ENCODE measurements at places on chromosomes 11 and 22.
A peak's percentile ranks its signal among the peaks of the same experiment; 100 is the strongest.

- no peak for DNase-seq
Observed at GRCh38 chr11:76107971-76108370, 98.3 kb downstream of the WNT11 start.

GRCh38 chr11:86978247-86978646 lies 23.1 kb upstream of the FZD4 start:
- DNase-seq, result no peak

DNA sequence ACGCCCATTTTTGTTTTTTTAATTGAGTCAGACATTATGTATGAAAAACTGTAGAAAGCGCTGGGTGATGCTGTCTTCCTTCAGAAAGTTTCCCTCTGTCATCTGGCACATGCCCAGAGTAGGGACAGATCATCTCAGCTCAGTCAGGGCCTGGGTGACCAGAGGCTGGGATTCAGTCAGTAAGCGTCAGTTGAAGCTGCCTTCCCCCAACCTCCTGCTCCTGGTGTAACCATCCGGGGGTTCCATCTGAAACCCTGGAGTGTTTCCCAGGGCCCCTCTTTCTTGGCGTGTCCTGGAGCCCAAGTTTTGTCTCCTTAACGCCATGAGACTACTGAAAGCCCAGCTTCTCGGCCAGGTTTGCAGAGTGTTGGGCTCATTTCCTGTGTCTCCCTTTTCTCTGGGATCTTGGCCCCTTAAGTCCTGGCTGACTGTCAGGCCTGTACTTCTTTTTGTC lies 10.7 kb downstream of the PPFIA1 start:
- peak; percentile 60 for DNase-seq

DNA sequence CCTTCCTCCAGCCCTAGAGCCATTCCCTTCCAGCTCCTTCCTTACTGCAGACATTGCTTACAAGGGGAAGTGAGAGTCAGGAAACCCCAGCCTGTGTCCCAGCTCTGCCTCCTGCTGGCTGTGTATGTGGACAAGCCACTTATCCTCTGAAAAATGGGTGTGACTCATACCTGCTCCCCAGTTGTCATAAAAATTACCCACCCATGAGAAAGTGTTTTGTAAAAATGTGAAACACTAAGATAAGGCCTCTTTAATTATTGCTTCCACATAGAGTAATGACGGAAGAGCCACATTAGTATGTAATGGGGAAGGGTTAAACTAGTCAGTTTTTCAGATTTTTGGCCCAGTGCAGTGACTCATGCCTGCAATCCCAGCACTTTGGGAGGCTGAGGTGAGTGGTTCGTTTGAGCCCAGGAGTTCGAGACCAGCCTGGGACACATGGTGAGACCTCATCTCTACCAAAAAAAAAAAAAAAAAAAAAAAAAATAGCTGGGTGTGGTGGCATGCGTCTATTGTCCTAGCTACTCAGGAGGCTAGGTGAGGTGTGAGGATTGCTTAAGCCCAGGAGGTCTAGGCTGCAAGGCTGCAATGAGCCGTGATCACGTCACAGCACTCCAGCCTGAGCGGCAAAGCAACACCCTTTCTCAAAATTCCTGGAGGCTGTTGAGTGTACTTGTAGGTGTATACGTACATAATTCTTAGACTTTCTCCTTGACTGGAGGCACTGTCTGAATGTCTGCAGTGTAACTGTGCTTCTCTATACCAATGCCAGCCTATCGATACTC lies 84.9 kb downstream of the CTTN start:
- peak; percentile 63 for DNase-seq

DNA sequence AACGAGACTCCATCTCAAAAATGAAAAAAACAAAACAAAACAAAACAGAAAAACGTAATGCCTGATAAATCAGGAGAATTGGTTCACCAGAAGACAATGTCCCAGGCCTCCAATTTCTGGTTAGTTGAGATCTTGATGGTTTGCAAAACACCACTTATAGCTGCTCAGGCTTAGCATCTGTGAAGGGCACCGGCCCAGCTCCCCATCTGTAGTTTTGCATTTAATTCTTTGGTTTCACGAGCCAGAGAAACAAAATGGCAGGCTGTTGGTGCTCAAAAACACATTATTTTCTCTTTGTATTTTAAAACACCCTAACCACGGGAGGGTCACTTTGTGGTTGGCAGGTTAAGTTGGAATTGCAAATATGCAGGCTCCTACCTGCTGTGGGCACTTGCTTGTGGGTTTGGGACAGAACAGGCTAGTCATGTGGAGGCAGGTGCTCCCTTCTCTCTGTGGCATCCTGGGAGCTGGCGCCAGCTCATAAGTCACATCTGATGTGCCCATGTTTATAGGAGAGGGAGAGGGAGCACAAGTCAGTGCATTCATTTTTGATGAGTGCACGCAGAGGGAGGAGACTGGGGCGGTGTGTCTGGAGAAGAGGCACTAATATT lies 145.9 kb downstream of the CEP164 start:
- DNase-seq, result no peak

- DNase-seq, result peak; percentile 93
Observed at GRCh38 chr11:131889146-131889577, 518.7 kb downstream of the NTM start.

DNA sequence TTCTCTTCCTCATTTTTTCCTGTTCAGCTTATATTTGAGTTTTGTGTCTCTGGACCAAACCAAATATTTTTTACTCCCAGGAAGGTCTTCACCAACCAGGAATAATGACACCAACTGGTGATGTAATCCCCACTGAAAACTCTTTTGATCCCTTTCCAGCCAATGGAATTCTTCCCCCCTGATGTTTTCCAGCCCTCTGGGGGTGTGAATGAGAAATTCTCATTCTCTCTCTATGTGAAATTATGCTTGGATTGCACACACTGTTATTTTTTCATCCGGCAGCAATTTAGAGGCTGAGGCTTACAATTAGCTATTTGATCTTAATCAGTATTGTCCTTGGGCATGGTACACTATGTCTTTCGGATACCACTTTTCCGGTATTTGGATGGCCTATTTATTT lies 39.5 kb upstream of the SLC1A2 start:
- DNase-seq, result peak; percentile 75

DNA sequence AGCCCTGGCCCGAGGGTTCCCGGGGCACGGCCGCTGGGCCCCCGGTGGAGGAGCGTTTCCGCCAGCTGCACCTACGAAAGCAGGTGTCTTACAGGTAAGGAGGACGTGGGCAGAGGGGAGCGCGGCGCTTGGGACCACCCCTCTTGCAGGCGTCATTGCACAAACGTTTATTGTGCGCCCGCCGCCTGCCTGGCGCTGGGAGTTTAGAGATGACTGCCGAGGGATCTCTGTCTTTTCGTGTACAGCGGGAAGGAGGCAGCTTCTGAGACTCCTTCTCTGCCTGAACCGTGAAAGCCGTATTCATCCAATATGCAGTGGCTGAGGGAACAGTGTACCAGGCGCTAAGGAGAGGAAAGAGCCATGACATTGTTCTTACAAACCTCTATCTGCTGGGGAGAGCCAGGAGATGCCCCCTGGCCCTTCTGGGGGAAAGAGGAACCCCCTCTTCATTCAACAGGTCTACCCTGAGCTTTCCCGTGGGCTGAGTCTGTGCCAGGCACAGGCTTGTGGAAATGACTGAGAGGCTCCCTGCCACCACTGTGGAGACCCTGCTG lies 13.8 kb upstream of the DGKZ start:
- DNase-seq, result no peak

DNA sequence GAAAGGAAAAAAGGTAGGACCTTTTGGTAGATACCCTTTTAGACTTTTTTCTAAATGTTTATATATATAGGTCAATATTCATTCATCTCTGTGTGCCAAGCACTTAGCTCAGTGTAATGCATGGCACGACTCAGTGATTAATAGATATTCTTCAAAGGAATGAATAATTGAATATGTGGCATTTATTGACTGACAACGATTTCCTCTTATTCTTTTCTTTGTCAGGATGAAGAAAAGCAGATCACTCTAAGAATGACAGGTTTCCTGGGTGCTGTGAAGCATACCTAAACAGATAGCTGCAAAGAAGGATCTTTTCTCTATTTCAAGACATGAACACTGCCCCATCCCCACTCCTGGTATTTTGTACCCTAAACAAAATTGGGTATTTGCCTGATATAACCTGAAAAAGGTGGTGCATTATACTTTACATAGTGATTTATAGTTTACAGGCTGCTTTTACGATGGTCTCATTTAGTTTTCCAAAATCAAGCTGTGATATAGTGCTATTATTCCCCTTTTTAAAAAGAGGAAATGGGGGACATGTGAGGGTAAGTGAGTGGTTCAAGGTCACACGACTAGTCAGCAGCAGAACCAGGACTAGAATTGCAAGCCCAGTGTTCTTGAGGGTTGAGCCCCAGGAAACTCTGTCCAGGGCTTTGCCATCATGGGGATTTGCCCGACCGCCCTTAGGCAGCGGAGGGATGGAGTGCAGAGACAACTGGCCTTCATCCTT lies 32.9 kb upstream of the CLMP start:
- no peak for DNase-seq

DNA sequence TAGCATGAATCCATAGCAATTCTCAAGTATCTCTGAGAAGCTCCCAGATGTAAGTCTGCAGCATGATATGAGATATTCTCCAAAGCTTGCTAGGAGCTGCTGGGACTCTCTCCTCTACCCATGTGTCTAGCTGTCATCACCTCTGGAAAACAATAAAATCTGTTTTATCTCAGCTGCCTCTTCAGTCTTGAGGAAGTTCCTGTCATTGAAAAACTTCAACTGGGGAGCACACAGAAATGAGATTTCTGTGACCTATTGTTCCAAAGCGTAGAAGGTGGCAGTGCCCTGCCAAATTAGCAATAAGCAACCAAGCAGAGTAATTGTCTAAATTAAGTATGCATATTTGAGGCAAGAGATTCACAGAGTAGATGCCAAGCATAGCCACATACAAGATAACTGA lies 1380.6 kb upstream of the RAG2 start:
- peak; percentile 1 for DNase-seq

GRCh38 chr22:28874811-28875320 lies 8.5 kb upstream of the ZNRF3 start:
- DNase-seq, result no peak

- DNase-seq, result no peak
Observed at GRCh38 chr22:34294986-34295385, 374.7 kb upstream of the LARGE1 start.

GRCh38 chr11:87002918-87003317 lies 34.8 kb upstream of the TMEM135 start:
- DNase-seq, result no peak

- no peak for DNase-seq
Observed at GRCh38 chr11:126366064-126366822, 10.8 kb downstream of the ST3GAL4 start.

GRCh38 chr11:109424901-109425300 lies 2.9 kb downstream of the C11orf87 start:
- peak; percentile 63 for DNase-seq

DNA sequence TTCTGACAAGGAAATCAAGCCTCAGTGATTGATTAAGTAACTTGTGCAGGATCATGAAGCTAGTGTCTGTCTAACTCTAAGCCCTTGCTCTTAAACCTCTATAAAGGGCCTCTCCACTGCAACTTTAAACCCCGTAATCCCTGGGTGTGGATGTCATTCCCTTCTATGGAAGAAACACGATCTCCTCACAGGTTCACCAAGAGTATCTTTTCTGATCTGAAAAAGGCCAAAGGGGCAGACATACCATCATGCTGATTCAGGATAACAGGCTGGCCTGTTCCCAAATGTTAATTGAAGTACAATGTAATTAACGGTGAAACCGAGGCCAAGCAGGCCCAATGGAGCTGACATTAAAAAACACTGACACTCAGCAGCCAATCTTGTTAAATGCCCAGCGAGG lies 17.1 kb downstream of the TTC12 start:
- DNase-seq, result no peak

DNA sequence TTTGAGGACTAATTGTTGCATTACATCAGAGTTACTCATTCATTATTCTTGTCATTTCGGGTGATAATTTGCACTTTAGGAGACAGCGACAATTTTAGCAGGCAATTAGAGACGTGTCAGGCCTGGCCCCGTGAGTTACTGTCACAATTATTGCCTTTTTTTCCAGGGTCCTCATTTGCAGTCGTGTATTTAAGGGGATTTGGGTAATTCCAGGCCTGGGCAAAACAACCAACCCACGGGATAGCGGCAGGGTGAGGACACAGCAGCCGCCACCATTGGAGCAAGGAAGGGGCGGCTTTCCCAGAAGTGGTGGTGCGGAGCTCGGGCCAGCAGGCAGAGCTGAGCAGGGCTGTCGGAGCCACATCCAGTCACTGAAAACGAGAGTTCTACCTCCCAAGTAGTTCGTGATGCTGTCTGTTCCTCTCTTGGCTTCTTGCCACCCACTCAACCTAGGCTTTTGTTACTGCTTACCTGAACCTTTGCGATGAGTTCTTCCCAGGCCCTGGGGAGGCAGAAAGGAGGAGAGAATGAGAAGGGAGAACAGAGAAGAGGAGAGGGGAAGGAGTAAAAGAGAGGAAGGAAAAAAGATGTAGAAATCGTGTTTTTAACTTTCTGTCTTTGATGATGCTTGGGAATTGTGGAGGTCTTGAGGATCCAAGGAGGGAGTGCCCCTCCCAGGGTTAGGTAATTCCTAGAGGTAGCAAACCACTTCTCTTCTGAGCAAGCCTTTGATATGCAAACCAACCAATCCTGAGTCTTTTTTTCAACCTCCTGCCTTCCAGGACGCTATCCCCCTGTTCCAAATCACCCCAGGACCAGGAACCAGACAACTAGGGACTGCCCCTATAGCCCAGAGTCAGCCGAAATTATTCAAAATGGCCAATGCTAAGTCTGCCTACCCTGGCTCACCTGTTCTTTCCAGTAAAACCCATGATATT lies 236.1 kb downstream of the MIAT start:
- DNase-seq, result peak; percentile 65

DNA sequence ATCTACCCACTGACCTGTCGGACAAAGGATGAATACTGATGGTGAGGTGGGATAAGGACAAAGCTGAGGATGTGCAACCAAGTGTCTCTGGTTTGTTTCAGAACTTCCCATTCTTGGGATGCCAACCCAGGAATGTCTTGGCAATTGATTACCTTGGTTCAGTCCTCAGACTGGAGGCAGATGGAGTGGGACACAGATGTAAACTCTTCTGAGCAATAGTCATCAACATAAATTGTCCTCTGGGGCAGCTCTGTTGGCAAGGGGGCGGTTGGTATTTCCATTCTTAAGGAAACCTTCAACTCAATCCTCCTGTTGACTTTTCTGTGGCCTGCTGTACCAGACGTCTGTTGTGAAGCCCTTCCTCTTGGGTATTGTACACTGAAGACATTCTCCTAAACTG lies 6.8 kb downstream of the ABTB2 start:
- no peak for DNase-seq

- no peak for DNase-seq
Observed at GRCh38 chr11:118147502-118147901, 5.1 kb downstream of the SCN4B start.

Data from astrocyte of the hippocampus (primary cell).